SK-N-SH (cell line): ENCODE measurements at places on chromosomes 5 and 9.
A peak's percentile ranks its signal among the peaks of the same experiment; 100 is the strongest.

DNA sequence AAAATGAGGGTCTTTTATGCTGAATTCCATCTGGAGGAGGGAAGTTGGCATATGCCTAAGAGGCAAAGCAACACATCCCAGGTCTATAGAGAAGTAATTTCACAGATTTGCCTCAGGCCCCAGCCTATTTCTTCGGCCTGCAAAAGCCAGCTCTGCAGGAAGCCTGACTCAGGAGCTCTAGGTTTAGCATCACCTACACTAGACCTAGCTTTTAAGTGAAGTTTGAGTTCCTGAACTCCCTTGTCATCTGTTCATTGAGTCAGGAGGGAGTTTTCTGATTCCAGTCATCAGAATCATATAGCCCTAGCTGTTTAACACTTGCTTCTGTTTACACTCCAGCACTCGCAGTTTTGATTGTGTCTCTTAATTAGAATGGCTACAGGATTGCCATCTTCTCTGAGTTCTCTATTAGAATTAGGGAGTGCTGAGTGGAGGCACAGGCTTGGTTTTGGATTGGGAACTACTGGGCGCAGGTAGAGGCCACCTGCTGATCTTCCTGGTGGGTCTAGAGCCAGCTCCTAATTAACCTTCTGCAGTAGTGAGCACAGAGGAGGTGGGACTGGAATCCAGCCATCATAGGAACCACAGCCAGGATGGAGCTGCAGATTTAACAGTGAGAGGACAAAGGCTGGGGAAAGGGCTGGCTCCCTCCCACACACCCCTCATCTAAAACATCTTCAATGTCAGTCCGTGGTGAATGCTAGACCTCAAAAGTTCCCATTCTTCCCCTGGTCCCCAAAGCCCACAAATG, 179.5 kb downstream of the TRIO start:
- DNase-seq: no peak

DNA sequence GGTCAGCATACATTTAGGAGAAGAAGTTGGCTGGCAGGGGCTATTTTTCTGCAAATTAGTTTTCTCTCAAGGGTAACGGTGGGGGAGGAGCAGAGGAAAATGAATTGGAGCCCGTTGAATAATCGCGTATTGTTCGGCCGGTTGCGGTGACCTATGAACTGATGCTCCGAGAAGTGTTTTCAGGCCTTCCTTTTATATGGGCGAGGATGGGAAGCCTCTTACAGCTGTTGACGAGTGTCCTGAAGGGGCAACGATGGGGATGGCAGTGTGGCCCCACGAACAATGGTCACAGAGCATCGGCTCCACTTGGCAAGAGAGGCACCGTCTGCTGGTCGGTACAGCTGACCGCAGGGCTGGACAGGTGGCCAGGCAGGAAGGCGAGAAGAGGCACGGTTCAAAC, 400.7 kb downstream of the ZSWIM6 start:
- no peak for DNase-seq

GRCh38 chr5:149386166-149386565, 7.1 kb upstream of the IL17B start:
- no peak for DNase-seq

DNA sequence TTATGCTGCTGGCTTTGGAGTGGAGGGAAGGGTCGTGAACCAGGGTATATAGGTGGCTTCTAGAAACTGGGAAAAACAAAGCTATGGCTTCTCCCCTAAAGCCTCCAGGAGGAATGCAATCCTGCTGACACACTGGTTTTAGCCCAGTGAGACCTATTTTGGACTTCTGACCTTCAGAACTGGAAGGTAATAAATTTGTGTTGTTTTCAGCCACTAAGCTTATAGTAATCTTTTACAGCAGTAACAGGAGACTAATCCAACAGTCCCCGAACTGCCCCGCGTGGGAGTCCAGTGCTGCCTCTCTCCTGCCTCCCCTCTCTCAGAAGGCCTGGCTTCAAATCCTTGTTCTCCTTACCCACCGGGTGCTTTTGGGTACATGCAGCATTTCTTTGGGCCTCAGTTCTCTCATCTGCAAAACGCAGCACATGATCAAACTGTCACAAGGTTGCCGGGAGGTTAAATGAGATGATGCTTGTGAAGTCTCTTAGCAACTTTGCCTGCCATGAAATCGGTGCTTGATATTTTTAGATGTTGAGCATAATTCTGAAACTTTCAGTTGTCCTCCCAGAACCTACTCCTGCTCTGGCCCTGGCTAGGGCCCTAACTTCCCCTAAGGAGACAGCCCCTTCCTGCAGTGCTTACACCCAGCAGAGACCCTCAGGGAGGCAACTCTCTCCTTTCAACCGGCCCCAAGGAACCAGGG, 127.3 kb upstream of the BOD1 start:
- no peak for DNase-seq

GRCh38 chr5:163894645-163895044, 389.2 kb downstream of the MAT2B start:
- DNase-seq: no peak

DNA sequence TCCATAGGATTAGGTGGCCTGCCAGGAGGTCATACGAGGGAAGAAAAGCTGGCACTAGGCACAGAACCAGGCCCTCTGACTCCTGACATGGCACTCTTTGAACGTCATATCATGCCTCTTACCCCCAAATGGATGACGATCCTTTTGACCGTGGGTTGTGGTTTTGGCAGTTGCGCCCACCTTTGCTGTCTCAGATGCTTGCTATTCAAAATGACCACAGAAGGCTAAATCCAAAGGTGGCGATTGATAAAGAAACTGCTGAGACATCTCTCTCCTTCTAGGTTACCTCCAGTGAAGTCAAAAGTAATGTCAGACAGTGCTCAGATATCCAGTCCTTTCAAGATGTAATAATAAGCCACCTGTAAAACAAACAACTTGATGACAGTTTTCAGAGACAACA, 385.0 kb downstream of the EFNA5 start:
- DNase-seq: no peak

- no peak for DNase-seq
These were observed 40.0 kb downstream of the EHMT1 start for GRCh38 chr9:137658781-137659180.

DNA sequence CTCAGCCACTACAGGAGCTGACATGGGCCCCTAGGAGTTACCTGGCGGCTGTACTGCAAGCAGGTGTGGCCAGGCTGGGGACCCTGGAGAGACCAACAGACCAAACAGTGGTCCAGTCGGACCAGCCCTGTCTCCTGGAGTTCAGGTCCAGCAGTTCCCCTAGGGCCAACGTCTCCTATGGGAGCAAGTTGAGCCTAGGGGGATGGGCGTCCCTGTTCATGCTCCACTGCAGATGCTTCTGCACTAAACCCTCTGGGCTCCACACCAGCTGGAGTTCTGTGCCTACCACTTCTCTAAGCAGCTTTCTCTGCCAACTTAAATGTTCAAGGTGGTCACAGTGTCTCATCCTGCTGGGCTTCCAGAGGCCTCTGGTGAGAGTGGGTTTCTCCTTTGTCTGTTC, 20.6 kb upstream of the OMD start:
- no peak for DNase-seq

GRCh38 chr5:137275083-137275482, 224.0 kb downstream of the SPOCK1 start:
- peak; percentile 22 for DNase-seq

DNA sequence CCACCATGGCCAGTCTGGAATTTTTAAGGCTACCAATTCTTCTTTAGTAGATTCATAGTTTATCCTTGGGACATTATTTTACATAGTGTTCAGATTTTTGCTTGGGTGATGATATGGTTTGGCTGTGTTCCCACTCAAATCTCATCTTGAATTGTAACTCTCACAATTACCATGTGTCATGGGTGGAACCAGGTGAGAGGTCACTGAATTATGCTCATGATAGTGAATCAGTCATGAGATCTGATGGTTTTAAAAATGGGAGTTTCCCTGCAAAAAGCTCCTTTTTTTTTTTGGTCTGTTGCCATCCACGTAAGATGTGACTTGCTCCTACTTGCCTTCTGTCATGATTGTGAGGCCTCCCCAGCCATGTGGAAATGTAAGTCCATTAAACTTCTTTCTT, 163.9 kb downstream of the GABRG2 start:
- no peak for DNase-seq

DNA sequence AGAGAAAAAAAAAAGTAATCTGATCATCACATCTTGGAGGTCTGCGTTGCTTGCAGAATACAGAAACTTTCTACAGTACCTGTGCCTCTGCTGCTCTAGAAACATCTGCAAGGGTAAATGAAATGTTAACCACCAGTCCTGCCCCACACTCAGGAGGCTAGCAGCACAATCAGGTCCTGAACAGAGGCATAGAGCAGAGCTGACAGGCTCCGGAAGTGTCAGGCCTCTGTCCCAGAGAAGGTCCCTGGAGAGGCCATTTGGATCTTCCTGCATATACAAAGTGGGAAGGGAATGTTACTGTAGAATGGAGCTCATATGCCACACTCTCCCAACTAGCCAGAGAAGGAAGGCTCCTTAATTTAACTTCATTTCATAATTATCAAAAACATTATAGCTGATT, 7.2 kb downstream of the NRG2 start:
- peak; percentile 43 for DNase-seq

- no peak for DNase-seq
These were observed 214.9 kb upstream of the IL12B start for GRCh38 chr5:159545156-159545555.

GRCh38 chr5:57776035-57776434, 293.4 kb upstream of the ACTBL2 start:
- DNase-seq: no peak
